CD8-positive, alpha-beta memory T cell (primary cell): ENCODE measurements at places on chromosomes 5 and 9. TPM values are rescaled to one million over a fixed set of nuclear protein-coding genes. Genes with fewer than 3 reads are reported as not detected.

The SUSD1 gene
- total RNA-seq = 5.0 TPM

The ANKRD18B gene
- 0.92 TPM for total RNA-seq

The TMOD1 gene
- 1.5 TPM for total RNA-seq

The INSL4 gene
- total RNA-seq = not detected

The FREM1 gene
- total RNA-seq = not detected

The CYSRT1 gene
- total RNA-seq = 0.58 TPM

The SLC36A3 gene
- not detected for total RNA-seq

The SOHLH1 gene
- not detected for total RNA-seq

GRCh38 chr5:149682532-149683075 is 47.5 kb upstream of the PPARGC1B start:
- no peak overlapping the region for H3K4me3 ChIP-seq
- H3K27ac ChIP-seq = no peak overlapping the region
- H3K36me3 ChIP-seq = no peaks in the 10 kb centered on the region
- no peaks in the 10 kb centered on the region for H3K4me1 ChIP-seq
- H3K27me3 ChIP-seq = no peaks in the 10 kb centered on the region

- H3K36me3 ChIP-seq = no peaks in the 10 kb centered on the region
- peaks cover 73% of the 10 kb centered on the region for H3K4me1 ChIP-seq
- H3K27ac ChIP-seq = no peak overlapping the region
- DNase-seq = no peak
Measured at GRCh38 chr5:35832762-35833161, 23.9 kb upstream of the IL7R start.

- H3K4me3 ChIP-seq = no peak overlapping the region
- no peak for DNase-seq
- H3K27me3 ChIP-seq = no peaks in the 10 kb centered on the region
Measured at GRCh38 chr9:99411068-99411467, 189.0 kb downstream of the SEC61B start.

- peak overlapping the region; percentile 78 for H3K4me3 ChIP-seq
- H3K4me1 ChIP-seq = peaks cover 21% of the 10 kb centered on the region
- no peak overlapping the region for H3K27ac ChIP-seq
- no peaks in the 10 kb centered on the region for H3K36me3 ChIP-seq
Measured at GRCh38 chr5:473551-474192, 30.7 kb downstream of the EXOC3 start.

- no peaks in the 10 kb centered on the region for H3K36me3 ChIP-seq
- no peak for DNase-seq
- H3K4me3 ChIP-seq = no peak overlapping the region
- no peaks in the 10 kb centered on the region for H3K27me3 ChIP-seq
- H3K4me1 ChIP-seq = no peaks in the 10 kb centered on the region
- H3K27ac ChIP-seq = no peak overlapping the region
Measured at GRCh38 chr9:81829195-81829882, 98.9 kb upstream of the SPATA31D4 start.

DNA sequence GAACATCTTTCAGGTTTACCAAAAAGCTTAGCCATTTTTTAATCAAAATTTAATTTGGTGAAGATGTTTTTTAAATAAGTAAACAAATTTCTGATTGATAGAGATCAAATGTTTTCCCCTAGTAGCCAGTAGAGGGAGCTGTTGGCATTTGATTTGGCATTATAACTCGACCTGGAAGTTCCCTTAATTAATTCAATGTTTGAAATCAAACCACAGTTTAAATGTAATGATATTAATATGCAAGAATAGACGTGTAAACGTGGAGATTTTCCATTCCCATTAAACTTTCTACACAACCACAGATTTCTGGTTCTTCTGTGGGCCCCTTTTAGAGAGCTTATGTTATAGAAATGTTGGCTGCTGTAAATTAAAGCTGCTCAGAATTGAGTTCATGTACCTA is 148.1 kb upstream of the MPDZ start:
- H3K36me3 ChIP-seq = no peaks in the 10 kb centered on the region
- H3K27ac ChIP-seq = no peak overlapping the region
- DNase-seq = no peak
- H3K4me1 ChIP-seq = no peaks in the 10 kb centered on the region
- H3K27me3 ChIP-seq = no peaks in the 10 kb centered on the region

GRCh38 chr9:37425298-37425752 is 2.8 kb downstream of the GRHPR start:
- no peak overlapping the region for H3K27ac ChIP-seq
- no peaks in the 10 kb centered on the region for H3K27me3 ChIP-seq
- no peak for DNase-seq
- peaks cover 20% of the 10 kb centered on the region for H3K4me1 ChIP-seq
- no peak overlapping the region for H3K4me3 ChIP-seq

GRCh38 chr5:72276219-72276752 is 43.8 kb downstream of the MRPS27 start:
- H3K4me1 ChIP-seq = no peaks in the 10 kb centered on the region
- no peaks in the 10 kb centered on the region for H3K27me3 ChIP-seq
- H3K4me3 ChIP-seq = no peak overlapping the region
- H3K27ac ChIP-seq = no peak overlapping the region
- peaks cover 6% of the 10 kb centered on the region for H3K36me3 ChIP-seq
- DNase-seq = no peak

DNA sequence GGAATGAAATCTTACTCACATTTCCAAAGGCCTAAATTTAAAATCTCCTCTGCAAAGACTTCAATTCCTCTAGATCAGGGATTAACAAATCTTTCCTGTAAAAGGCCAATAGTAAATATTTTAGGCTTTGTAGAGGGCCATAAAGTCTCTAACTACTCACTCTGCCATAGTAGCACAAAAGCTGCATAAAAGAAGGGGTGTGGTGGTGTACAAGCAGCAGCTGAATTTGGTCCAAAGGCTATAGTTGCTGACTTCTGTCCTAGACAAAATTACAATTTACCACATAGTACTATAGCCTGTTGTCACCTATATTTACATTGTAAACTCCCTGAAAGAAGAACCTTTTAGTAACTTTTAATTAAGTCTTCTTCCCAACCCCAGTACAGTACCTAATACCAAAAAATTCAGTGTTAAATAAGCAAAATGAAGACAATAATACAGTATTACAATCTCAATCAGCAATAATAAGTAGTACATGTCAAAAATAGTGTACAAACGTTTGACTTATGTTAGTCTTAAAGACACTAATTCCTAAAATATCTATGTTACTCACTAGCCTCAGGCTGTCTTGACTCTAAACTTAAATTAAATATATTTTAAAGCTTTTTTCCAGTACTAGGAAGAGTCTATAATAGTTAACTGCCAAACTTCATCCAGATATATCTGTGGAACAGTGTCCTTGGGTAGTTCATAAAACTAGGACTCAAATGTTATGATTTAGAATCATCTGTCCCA is 6.9 kb downstream of the CETN3 start:
- no peak overlapping the region for H3K4me3 ChIP-seq
- H3K27me3 ChIP-seq = no peaks in the 10 kb centered on the region
- no peak for DNase-seq
- peaks cover 12% of the 10 kb centered on the region for H3K36me3 ChIP-seq
- H3K4me1 ChIP-seq = peaks cover 6% of the 10 kb centered on the region

GRCh38 chr5:142784401-142784955 is 14.3 kb downstream of the ARHGAP26 start:
- peak overlapping the region; percentile 38 for H3K27ac ChIP-seq
- DNase-seq = no peak
- H3K27me3 ChIP-seq = no peaks in the 10 kb centered on the region
- no peaks in the 10 kb centered on the region for H3K36me3 ChIP-seq
- H3K4me3 ChIP-seq = peak overlapping the region; percentile 42

GRCh38 chr5:127834094-127834531 is 130.9 kb downstream of the CCDC192 start:
- H3K4me3 ChIP-seq = no peak overlapping the region
- DNase-seq = no peak
- no peaks in the 10 kb centered on the region for H3K4me1 ChIP-seq
- no peaks in the 10 kb centered on the region for H3K27me3 ChIP-seq
- H3K27ac ChIP-seq = no peak overlapping the region

- H3K36me3 ChIP-seq = no peaks in the 10 kb centered on the region
- H3K4me3 ChIP-seq = no peak overlapping the region
- no peaks in the 10 kb centered on the region for H3K4me1 ChIP-seq
- H3K27me3 ChIP-seq = no peaks in the 10 kb centered on the region
- no peak for DNase-seq
Measured at GRCh38 chr9:105198865-105199264, 45.6 kb upstream of the SLC44A1 start.

GRCh38 chr9:35163413-35163812 is 1.6 kb downstream of the UNC13B start:
- no peak overlapping the region for H3K27ac ChIP-seq
- no peaks in the 10 kb centered on the region for H3K4me1 ChIP-seq
- DNase-seq = no peak

DNA sequence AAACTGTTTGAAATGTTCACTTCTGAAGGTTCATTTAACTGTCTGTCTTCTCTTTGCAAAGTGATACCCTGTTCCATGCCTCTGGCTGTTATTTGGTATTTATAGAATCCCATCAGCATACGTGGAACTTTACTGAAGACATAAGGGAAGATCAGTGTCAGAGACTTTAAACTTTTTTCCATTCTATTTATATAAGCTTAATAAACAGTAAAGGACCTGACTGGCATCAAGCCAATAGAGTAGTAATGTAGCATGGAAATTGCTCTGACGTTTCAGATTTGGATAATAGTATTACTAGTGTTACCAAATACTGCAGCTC is 94.9 kb upstream of the MINAR2 start:
- H3K4me3 ChIP-seq = no peak overlapping the region
- no peaks in the 10 kb centered on the region for H3K4me1 ChIP-seq
- H3K27ac ChIP-seq = no peak overlapping the region
- no peaks in the 10 kb centered on the region for H3K27me3 ChIP-seq

DNA sequence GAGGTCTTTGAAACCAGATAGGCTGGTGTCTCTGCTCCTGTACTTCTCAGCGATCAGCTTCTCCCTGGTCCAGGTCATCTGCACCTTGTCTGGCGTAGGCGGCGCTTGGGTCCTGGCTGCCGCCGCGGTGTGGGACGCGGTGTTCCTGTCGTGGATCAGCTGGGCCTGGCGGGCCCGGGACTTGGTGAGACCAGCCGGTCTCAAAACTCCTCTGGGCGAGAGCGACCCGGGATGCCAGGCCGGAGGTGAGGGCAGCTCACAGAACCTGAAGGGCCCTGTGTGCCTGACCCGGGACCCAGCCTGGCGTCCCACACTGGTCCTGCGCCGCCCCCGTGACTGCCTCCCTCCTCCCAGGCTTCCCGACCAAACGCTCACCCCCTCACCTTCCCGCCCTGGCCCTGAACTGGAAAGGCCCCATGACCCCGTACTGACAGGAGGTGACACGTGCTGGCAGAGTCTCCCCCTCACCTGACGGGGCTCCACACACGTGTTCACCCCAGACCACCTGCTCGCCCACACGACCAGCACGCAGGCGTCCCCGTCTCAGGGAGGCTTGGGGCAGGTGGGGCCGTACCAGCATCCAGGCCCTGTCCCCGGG is 49.0 kb downstream of the NKD2 start:
- H3K4me3 ChIP-seq = no peak overlapping the region
- H3K27me3 ChIP-seq = no peaks in the 10 kb centered on the region
- no peak overlapping the region for H3K27ac ChIP-seq
- H3K36me3 ChIP-seq = no peaks in the 10 kb centered on the region
- no peaks in the 10 kb centered on the region for H3K4me1 ChIP-seq
- no peak for DNase-seq
